NCI-H1436 treated with DMSO at 0.1 percent for 48 hours (cell line): ENCODE measurements at places on chromosomes 5 and 9.

GRCh38 chr5:154795235-154795596, 40.0 kb downstream of the LARP1 start:
- no peak for DNase-seq

GRCh38 chr9:130212543-130213297, 40.5 kb downstream of the NCS1 start:
- no peak for DNase-seq

- DNase-seq = no peak
Measured at GRCh38 chr5:1401536-1402138, 43.6 kb downstream of the SLC6A3 start.

- DNase-seq = no peak
Measured at GRCh38 chr9:137452761-137453642, 6.1 kb downstream of the NSMF start.

DNA sequence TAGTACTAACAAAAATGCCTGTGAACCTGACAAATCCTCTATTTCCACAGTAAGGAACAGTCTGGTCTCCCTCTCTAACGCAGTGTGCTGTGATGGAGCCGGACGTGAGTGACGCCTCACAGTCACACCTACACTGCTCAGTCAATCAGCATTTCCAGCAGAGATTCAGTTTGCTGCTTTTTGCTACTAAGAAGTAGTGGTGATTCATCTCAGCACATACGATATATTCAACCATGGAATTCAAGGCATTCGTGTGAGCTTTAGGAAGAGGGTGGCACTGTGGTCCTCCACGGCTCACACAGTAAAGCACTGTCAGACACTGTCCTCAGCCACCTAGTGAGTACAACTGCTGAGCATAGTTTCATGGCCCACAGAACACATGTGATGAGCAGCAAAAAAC, 70.9 kb downstream of the SETX start:
- no peak for DNase-seq

DNA sequence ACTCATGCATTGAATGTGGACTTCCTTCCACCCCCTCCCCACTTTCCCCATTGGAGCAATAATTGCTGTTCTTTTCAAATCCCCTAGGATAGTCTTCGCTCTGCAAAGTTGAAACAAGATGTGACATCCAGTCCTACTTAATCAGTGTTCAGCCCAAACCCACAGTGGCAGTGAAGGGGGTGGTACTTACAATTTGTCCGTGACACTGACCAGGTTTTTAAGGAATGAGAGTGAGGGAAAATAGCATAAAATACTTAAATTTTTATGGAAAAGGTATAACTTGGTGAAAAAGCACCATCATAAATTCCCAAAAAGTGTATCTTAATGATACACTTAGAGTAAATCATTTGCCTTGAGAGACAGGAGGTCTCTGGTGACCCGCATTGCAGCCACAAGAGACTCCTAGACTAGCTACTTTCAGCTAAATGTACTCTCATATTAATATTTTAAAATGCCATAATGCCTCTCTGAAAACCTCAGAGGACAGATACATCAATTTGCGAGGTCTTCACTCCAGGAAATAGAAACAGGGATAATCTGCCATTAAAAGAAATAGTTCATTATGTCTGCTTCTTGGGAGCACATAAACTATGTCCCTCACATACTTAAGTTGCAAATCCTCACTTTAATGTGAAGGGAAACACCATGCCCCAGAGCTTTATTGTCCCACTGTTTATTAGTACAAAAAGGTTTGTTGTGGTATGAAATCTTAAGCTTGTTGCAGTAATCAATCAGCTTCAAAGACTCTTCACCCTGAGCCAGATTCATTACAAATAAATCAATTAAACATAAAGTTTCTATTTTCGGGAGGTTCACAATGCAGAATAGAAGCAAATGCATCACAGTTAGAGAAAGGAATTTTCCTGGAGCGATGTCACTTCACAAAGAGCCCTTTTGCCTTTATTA, 343.6 kb upstream of the ISL1 start:
- no peak for DNase-seq

GRCh38 chr9:19386502-19387044, 6.5 kb upstream of the RPS6 start:
- no peak for DNase-seq

- DNase-seq = no peak
Measured at GRCh38 chr9:89891221-89891590, 286.4 kb downstream of the GADD45G start.

DNA sequence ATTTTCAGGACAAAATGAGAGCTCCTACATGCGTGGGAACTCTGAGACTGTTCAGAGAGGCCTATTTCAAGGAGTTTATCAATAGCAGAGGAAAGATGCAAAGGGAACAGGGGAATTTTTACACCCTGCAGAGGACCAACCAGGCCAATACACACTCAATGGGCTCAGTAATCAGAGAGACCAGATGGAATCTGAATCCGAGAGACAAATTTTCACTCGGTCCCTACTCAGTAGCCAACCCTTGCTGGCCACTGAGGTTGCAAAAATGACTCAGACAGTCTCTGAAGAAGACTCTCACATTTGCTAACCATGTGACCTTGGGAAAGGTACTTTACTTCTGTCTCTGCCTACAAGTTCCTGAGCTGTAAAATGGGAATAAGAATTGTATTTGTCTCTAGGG, 479.4 kb downstream of the CDK5RAP2 start:
- DNase-seq = no peak

DNA sequence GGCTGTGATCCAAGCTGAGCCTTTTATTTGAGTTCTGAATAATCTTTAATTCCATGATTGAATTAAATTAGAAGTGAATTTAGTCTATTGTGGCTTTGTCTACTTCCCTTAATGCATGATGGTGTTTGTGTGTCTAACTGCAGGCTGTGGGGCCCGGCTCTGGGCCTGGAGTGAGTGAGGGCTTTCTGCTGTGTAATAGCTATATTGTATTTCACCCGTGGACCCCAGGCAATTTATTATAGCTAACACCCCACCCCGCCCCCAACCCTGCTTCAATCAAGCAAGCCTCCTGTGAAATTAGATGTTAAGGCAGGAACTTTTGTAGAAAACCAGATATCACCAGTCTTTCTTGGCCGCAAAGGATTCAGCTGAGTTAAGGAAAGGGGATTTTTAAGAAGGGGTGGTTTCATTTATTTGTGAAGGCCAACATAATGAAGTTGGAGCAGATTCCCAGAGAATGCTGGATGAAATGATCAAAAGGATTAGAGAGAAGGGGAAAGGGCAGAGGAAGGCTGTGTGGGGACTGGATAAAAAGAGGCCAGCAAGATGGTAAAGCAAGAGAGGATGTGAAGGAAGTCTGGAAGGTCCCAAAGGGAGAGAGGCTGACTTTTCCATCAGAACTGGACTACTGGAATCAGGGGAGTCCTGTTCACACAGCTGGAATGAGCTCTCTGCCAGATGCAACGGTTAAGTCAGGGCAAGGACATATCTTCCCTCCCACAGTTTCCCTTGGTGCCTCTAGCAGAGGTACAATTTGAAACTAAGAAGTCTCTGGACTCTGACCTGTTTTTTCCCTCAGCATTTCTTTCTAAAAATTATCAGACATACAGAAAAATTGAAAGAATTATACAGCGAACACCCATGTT, 125.3 kb upstream of the SAP30L start:
- no peak for DNase-seq

DNA sequence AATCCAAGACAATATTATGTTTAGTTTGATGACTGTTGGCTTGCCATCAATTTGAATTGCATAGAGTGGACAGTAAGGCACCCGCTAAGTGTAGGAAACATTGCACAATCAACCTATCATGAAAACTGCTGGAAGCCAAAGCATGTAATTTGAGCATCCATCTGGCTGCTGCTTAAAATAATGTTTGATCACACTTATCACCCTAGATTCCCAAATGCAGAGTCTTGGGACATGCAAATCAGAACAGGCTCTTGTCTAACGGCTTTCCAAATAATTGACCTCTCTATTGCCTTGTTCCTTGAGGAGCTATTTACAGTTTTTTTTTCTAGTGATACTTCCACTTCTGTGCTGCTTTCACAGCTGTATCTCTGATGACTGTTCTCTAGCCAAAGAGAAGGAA, 342.1 kb downstream of the PRR16 start:
- no peak for DNase-seq

DNA sequence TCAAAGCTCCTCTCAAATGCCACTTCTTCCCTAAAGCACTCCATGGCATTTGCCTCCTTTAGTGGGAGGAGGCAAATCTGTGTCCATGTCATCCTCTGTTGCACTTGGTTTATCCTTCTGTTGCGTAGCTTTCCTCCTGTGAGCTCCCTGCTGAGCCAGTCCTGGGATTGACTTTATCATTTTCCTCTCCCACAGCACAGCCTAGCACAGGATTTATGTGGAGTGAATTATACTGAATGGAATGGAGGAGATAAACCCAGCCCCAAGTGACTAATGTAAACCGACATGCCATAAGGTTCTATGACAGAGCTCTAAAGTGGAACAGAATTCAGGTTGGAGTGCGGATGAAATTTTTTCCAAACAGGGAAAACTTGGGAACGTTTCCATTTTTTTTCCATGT, 26.4 kb upstream of the TOMM5 start:
- no peak for DNase-seq

DNA sequence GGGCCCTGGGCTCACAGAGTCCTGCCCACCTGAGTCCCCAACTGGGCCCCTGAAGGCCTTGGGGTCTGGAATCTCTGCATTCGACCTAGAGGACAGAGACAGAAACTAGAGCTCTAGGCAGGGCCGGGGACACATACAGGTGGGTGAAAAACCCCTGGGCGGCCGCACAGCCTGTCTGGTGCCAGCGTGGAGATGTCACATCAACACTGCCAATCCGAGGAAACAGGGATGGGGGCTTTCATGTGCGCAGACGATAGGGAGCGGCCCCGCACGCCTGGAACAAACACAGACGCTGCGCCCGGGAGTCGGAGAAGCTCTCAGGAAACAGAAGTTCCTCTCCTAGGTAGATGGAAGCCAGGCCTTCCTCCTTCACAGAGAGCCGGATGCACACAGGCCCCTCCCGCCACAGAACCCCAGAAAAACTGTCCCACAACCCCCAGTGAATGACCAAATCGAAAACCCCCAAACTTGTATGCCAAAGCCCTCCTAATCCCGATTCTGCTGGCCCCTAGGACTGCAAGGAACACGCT, 1.8 kb downstream of the GRM6 start:
- no peak for DNase-seq

DNA sequence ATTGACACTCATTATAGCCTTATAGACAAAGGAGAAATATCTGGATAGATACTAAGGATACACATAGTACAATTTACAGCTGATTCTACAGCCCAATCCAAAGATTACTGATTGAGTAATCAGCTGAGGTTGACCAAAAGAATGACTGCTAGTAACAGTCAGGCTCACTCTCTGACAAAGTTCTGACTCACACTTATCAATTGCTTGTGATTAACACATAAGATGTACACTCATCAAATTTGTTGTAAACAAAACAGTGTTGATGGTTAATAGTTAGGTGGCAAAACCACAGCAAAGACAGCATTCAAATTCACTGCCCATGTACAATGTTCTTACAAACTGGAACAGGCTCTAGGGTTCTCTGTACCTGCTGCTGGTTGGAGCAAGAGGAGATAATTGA, 422.7 kb downstream of the TLE1 start:
- no peak for DNase-seq

DNA sequence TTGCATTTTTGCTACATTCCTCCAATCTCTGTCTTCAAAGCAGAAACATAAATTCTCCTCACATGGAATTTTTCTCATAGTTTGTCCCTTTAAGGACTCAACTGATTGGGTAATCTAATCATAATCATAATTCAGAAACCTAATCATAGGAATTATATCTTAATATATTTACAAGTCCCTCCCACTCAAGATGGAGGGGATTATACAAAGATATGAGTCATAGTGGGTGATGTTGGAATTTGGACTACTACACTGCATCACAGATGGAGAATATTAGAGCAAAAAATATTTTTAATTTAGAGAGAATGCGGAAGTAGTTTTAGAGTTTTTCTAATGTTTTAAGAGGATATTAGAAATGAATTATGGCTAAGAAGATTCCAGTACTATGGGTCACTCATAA, 1034.0 kb downstream of the DTWD2 start:
- no peak for DNase-seq

GRCh38 chr5:3036041-3036788, 284.7 kb upstream of the IRX2 start:
- no peak for DNase-seq

DNA sequence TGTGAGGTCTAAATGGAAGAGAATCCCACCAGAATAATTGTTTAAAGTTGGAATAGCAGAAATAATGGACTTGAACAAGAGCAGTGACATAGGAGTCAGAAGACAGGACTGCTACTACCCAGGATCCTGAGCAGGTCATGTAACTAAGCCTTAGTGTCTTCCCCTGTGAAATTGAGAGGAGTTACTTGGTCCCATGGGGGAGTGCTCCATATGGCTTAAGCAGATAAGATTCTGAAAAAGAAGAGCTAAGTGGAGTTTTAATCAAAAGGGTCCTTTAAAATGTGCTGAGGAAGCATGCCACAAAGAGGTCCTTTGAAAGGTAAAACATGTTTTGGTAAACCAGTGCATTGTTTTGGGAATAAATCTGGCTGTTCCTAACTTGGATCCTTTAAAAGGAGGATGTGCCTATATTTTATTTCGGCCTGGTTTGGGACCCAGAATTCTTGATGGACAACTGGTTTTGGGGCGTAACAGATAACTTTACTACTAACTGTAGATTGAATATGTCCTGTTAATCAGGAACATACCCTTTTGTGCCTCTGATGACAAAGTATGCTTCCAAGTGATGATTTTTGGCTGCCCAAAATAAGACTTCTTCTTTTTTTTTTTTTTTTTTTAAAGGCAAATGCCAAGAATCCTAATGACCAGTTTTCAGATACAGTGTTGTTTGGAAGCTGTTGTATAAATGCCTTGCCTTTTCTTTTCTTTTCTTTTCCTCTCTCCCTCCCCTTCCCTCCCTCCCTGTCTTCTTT, 5.7 kb downstream of the RCL1 start:
- no peak for DNase-seq

GRCh38 chr5:134420343-134420742, 8.7 kb upstream of the CDKN2AIPNL start:
- DNase-seq = no peak

DNA sequence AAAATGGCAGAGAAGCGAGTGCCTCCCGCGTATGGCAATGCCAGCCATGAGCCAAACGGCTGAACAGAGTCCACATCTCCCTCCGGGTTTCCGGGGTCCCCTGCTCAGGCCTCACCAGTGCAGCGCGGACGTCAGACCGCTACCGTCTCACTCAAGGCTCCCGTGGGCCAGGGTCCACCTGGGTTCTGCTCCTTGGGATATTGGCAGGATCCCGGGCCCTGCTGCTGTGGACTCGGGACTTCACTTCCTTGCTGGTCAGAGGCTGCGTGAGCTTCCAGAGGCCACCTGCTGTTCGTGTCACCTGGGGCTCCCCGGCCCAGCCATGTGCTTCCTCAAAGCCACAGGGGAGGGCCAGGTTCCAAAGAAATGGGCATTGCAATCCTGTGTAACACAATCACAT, 38.4 kb upstream of the CLPTM1L start:
- no peak for DNase-seq
